ENCODE measurements at places on chromosomes 2 and 18. TPM values are rescaled to one million over a fixed set of nuclear protein-coding genes. Genes with fewer than 3 reads are reported as not detected.

Gene LRP1B
- 6.5 TPM for total RNA-seq

Gene KIF1A
- total RNA-seq: 0.71 TPM

Gene EPAS1
- 424 TPM for total RNA-seq

Gene CPO
- 0.20 TPM for total RNA-seq

GRCh38 chr18:34773378-34773777 is 63.3 kb downstream of the DTNA start:
- no peak for DNase-seq

DNA sequence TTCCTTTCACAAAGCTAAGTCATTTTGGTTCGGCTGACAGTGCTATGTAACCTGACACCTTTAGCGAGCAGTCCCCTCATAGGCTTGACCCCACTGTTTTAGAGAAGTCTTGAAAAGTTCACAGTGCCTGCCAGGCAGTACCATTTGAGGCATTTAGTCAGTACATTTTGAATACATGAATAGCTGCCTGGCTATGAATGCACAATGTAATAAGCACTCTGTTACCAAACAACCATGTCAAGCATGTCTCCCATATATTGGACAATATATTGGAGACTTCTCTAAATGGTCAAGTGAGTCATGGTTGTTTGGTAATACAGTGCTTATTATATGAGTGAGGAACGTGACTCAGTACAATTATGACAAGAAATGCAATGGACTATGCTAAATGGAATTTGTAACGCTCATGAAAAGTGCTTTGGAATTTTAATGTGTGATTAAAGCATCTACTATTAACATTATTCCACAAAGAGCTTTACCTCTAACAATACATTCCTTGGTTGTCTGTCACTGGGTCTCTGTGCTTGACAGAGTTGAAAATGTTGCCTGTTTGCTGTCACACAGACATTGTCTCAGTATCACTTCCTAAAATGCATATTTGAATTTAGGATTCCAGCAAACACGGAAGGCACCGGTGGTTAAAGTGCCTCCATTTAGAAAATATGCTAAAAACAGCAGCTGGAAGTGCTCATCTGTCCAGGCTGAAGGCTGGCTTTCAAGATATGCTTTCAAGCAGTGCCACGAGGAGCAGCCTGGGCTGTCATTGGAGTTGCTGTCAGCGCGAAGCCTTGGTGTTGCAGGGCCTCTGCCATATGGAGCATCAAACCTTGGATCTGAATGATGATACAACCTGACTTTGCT is 458.6 kb downstream of the FBXO15 start:
- DNase-seq: peak; percentile 44

- DNase-seq: no peak
These were observed 212.0 kb upstream of the SALL3 start for GRCh38 chr18:78767648-78768071.

DNA sequence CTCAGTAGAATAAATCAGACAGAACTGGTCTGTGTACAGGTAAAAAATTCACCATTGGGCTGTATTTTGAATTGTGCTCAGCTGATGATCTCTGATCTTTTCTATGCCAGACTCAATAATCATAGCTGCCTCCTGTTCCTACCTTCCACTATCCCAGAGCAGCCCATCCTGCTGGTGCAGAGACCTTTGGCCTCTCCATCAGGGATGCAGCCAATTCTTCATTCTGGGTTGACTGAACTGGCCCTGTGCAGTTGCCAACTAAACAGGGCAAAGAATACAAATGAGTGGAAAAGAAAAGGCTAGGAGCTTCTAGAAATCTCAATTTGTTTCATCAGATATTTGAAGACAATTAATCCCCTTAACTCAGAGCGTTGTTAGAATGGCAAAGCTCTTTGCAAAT is 1781.3 kb upstream of the CELF4 start:
- no peak for DNase-seq

DNA sequence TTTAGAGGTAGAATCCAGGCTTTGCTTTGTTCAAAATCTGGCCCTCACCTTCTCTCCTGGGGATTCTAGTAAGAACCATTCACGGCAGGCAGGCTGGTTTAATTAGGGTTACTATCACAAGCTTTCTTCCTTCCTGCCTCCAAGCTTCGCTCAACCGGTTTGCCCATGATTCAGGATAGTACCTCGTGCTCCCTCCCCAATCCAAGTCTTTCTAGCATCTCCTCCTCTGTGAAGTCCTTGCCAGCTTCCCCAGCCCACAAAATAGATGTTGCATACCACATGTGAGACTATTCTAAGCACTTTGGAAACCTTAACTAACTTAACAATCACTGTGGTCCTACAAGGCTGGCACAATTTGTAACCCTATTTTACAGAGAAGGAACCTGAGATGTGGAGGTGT is 135.1 kb downstream of the SOCS6 start:
- peak; percentile 25 for DNase-seq

DNA sequence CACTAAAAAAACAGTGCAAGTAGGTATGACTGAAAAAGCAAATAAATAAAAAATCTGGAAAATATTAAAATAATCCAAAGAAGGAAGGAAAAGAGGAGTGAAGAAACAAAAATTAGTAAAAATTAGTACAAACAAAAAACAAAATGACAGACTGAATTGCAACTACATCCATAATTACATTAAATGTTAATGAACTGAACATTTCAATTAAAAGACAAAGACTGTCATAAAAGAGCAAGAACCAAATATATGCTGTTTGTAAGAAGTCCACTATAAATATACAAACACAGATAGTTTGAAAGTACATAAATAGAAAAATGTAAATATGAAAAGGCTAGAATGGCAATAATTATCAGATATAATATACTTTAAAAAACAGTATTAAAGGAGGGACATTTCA is 267.6 kb downstream of the WDPCP start:
- DNase-seq: no peak

GRCh38 chr2:237280229-237280628 is 133.7 kb downstream of the COL6A3 start:
- peak; percentile 57 for DNase-seq

DNA sequence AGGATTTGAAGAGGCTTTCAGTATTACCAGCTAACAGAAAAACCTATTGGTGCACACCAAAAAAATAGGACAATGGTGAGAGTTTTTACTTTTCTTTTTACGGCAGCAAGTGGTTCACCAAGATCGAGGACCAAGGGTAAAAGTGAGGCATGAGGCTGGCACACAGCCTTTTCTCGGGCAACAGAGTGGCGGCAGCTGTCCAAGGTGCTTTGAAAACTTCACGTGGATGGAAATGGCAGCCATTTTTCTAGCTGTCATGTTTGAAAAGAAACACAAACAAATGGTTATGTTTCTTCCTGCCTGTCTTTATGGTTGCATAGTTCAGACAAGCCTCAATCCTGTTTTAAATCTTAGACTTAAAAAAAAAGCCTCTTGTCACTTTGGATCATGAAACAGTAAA is 812.5 kb upstream of the CHAC2 start:
- DNase-seq: no peak

DNA sequence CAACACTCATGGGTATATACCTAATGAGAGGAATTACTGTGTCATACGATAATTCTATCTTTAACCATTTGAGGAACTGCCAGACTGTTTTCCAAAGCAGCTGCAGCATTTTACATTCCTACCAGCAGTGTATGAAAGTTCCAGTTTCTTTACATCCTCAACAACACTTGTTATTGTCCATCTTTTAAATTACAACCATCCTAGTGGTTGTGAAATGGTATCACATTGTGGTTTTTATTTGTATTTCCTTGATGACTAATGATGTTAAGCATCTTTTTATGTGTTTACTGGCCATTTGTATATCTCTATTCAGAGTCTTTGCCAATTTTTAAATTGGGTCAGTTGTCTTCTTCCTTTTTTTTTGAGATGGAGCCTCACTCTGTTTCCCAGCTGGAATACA is 4.0 kb upstream of the CKAP2L start:
- no peak for DNase-seq

- no peak for DNase-seq
These were observed 4.2 kb downstream of the UGT1A1 start for GRCh38 chr2:233764264-233764663.

DNA sequence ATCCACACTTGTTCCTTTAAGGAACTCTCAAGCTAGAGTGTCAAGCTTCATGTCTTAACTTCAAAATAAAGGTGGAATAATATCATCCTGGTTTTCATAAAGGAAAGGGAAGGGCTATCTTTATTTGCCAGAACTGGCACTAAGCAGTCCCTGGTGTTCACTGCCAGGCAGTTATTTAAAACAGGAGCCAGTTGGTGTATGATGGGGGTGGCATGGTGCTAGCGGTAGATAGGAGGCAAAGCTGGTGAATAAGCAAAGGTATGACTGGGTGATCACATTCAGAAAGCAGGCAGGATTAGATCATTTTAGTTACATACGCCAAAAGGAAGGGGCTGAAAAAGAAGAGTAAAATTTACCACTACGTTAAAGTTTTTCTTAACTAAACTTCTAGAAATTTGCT is 776.3 kb downstream of the BCL11A start:
- DNase-seq: no peak

GRCh38 chr2:126761981-126762878 is 106.3 kb downstream of the GYPC start:
- DNase-seq: no peak

Measured in lung (tissue), 17 donors.